HFFc6 (cell line): ENCODE measurements at places on chromosomes 6 and 20.

DNA sequence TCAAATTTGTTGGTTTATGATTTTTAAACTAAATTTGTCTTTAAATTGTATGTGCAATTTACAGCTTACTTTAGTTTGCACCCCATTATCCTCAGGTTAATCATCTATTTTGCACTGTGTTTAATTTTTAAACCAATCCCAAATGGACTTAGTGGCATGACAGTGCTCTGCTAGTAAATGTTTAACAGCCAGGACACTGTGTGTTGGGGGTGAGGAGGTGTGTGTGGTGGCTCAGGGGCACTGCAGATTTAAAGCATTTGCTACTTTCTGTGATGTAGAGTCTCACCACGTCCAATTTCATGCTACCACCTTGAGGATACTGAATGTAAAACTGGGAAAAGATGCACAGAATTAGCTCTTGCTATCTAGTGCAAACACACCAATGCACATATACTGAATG lies 225.7 kb downstream of the HAO1 start:
- DNase-seq = no peak

DNA sequence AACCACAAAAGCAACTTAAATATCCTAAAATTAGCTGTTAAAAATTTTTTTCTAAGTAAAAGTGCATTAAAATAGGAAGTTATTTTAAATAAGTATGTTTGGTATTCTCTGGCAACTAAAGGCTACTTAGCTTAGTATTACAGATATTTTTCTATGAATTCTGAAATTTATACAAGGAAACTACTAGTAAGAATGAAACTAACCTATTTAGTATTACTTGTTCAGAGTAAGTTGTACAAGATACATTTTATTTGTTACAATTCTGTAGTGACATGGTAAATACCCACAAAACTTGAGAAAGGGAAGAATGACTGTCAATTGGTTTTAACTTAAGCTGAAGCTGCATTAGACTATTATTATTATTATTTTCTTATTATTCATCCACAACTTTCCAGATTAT lies 6.5 kb downstream of the PHIP start:
- DNase-seq = no peak

GRCh38 chr6:168374541-168375071 lies 55.0 kb upstream of the DACT2 start:
- no peak for DNase-seq

DNA sequence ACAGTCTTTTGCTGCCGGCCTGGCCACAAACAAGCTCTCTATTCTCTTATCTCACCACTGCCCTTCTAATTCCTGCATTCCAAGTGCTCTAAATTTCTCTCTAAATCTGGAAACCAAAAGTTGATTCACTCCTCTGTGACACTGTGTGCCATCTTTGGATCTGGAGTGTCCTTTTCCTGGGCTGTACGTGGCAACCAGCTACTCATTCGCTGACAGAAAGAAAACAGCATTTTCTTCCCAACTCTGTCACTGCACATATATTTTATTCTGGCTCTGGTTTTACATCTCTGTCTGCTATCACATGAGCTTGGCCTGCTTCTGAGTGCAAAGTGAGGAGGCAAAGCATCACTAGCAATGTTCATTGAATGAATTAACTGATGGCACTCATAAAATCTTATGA lies 397.2 kb upstream of the MAP3K7 start:
- no peak for DNase-seq

DNA sequence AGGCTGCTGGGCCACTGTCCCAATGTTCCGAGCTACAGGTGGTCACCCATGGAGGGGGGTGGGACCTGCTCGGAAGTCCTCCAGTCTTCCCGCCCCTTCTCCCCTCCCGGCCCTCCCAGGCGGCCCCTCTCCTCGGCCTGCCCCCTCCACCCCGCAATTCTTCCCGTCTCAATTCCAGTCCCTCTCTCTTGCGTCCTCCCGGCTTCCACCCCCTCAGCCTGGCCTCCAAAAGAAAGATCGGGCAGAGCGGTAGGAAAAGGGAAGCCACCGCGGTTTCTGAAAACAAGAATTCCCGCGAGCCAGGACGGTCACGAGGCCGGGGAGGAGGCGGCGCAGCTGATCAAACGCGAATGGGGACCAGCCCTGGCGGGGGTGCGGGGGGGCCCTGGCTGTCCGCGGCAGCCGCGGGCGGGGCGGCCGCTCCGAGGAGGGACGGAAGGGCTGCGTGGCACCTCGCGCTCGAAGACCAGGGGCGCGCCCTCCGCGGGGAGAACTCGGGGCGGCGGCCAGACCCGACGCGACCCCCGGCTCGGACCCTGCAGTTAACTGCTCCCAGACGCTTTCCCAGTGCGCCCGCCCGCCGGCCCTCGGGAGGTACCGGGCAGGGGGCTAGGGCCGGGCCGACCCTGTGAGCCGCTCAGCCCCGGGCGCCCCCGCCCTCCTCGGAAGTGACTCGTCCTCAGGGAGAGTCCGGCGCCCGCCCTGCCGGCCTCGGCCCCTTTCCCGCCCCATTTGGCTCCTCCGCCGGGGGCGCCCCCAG lies 1.0 kb downstream of the PXDC1 start:
- DNase-seq = peak; percentile 76

- DNase-seq = no peak
Observed at GRCh38 chr6:127878115-127878514, 22.7 kb downstream of the THEMIS start.

- peak; percentile 68 for DNase-seq
Observed at GRCh38 chr6:129251669-129252376, 368.9 kb downstream of the LAMA2 start.

DNA sequence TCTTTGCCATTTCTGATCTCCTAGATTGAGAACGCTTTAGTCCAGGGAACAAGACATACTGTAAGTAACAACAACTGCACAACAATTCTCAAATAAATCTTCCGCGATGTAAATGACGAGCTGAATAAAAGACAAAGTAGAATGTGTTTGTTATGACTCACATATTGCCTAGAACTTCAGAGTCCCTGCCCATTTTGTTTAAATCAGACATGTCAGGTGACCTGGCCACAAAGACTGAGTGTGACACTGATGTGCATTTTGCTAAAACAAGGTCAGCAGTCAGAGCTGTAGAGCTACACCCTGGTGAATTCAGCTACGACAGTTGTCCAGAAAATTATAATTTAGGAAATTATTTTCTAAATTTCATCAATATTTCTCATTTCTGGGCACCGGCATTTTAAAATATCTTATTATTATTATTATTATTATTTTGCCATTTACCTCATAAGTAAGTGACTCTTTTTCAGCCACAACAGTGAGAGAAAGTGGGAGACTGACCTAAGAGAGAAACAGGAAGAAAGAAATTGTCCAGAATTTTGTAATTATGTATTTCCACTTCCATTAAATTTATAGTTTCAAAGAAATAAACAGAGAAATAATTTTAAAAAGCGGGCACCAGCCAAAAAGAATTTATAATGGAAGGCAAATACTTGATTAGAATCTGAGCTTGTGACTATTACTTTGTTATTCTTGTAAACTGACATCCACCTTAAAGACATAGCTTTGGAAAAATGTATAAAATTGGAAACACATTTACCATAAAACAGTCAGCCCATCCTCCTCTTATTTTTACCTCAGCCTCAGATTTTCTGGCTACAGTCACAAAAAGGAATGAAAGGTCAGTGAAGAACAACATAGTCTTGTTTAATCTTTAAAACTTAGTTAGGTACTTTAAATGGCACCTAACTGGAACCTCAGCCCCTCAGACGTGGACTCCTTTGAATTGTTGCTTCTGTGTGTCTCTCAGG lies 157.0 kb upstream of the CITED2 start:
- no peak for DNase-seq

DNA sequence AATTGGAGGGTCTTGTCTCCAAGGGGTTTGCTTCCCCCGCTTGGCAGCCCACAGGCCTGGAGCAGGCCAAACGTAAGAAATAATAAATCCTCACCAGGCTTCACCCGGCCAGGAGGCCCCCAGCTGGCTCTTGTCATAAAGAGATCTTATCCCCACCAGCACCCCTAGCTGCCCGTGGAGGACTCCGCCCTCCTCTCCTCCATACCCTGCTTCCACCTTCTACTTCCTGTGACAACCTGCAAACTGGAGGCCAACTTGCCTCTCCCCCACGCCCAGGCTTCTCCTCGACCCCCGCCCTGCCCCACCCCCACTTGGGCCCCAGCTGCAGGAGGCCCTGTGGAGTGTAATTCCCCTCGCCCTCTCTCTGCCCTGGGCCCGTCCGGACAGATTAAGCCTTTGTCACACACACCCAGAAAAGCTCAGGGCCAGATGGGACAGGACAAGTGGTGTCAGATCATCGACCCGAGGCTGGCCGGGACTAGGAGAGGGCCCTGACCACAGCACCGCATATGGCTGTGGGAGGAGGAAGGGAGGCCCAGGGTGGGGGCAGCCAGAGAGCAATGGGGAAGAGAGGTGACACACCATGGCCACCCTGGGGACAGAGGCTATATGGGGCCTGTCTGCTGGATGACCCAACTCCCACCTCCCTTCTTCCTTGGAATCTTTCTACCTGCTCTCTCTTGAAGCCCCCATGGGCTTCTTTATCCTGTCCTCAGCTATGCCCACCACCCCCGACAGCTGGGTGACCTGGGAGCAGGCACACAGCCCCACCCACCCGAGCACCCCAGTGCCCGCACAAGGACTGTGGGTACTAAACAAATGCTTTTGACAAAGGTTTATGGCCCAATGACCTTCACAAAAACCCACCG lies 3.9 kb downstream of the NOL4L start:
- DNase-seq = no peak

DNA sequence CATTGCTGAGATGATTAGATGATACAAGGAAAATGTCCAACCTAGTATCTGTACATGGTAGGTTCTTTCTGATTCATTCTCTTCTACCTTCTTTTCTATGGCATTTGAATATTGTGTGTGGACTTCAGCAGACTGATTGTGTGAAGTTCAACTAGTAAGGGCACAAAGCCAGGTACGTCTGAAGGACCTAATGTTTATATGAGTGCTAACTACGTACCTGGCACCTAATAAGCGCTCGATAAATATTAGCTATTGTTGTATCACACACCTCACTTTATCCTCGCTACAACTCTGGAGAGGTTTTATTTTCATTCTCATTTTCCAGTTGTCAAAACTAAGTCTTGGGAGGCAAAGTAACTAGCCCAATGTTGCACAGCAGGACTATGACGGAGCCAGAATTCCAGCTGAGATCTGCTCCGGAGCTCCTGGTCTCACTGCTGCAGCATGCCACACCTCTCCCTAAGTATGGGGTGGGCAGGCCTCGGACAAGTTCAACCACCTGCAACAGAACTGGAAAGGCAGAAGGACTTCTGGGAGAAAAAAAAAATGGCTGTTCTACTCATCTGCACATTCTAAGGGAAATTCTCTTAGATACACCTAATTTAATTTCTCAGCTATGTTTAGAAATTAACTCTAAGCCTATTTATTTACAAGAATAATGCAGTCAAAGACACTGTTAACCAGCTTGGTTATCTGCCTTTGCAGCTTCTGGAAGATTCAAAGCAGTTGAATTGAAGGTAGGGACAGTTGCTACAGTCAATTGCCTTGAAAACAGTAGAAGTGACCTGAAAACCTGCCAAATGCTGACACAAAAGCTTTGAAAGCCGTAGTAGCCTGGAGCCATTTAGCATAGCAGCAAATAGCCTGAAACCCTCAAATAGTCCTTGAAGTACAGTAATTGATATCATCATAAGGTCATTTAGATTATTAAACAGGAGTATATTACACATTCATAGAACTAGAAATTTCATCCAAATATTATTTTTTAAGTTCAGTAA lies 165.0 kb downstream of the PDE7B start:
- peak; percentile 23 for DNase-seq

DNA sequence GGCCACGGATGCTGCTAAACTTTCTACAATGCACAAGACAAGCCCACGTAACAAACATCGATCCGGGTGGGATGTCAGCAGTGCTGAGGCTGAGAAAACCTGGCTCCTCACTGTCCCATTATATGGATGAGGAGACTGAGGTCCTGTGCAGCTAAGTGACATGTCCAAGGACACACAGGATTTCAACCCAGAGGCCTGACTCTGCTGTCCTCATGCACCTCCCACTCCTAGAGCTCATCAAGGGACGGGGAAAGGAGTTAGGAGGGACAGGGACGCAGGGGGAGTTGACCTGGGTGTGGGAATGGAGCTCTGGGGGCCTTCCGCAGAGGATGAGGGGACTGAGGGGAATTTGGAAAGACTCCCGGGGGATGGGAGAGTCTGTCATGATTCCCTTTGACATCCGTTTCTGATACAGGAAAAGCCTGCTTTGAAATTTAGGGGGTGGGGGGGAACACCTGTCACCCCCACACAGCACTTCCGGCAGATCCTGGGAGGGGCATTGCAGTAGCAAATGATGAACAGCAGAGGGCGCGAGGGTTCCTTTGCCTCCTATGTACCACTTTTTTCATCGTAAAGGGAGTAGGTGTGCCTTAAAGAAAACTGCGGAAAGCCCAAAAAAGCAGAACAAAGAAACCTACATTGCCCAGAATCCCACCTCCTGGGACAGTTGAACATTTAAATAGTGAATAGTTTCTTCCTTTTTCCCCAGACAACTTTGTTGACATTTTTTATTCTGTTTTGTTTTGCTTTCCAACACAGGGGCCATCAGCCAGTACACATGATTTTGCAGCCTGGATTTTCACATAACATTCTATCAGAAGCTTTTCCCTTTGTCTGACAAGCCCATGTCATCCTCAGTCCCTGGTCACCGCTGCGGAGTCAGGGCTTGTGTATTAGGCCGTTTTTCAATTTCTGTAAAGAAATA lies 48.6 kb downstream of the SLC2A10 start:
- peak; percentile 31 for DNase-seq

GRCh38 chr6:41585605-41586004 lies 39.4 kb downstream of the FOXP4 start:
- DNase-seq = no peak

DNA sequence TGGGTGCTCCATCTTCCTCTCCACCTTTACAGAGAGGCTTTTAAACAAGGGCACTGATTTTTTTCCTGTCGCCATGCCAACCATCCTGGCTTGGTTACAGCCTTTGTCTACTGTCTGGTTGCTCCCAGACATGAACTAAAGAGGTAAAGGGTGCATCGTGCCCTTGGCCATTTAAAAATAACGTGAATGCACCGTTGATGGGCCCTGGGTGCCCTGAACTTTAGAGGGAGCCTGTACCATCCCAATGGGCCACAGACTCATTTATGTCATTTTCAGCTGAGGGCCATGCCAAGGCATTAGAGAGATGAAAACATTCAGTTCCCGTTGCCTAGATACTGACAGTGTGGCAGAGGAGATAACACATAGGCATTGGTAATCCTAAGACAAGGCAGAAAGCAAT lies 23.3 kb downstream of the TMC2 start:
- DNase-seq = no peak

DNA sequence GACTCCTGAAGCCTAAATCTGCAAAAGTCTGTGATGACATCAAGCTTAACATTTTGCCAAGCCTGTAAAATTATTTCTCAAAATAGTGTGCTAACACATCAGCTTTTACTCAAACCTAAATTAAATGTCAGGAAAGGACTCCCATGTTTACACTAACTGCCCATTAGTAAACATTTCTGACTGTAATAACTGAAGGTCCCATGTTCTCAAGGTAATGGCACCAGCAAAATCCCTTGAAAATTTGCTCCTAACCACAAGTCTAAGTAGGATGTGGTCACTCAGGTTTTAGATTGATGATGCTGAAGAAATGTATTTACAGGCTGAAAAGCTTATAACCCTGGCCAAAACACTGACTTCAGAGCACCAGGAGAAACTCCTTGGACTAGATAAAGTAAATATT lies 33.0 kb downstream of the BACH2 start:
- DNase-seq = no peak
